ENCODE measurements at places on chromosomes 11 and 22.

GRCh38 chr11:7688238-7688826, 15.0 kb upstream of the CYB5R2 start:
- peak; percentile 41 for DNase-seq

- no peak for DNase-seq
Measured at GRCh38 chr11:60816590-60817157, 25.2 kb upstream of the CCDC86 start.

GRCh38 chr22:44736581-44737405, 15.6 kb upstream of the ARHGAP8 start:
- no peak for DNase-seq

DNA sequence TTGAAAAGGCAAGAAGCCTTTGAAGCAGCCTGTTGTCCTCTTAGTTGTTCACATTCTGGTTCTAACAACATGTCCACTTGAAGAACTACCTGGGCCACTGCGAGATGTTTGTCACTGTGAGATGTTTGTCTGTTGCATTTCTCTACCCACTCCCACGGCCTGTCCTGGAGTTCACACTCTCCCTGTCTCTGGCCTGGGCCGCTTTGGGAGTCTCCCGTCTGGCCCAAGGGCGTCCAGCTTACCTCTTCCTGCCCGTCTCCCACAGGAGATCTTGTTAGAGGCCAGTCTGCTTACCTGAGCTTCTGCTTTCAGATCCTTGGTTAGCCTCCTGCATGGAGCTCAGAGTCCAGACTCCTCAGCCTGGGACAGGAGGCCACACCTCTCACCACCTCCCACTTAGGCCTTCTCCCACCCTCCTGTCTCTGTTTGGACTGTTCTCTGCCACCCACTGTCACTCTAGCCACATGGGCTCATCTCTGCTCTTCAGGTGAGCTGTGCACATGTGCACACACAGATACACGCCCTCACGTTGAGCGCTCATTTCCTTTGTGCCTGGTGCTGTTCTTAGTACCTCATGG, 66.0 kb downstream of the TBC1D22A start:
- no peak for DNase-seq

GRCh38 chr11:115220911-115221310, 283.3 kb downstream of the CADM1 start:
- DNase-seq: no peak

- DNase-seq: no peak
Measured at GRCh38 chr11:79963856-79964645, 523.2 kb upstream of the TENM4 start.

DNA sequence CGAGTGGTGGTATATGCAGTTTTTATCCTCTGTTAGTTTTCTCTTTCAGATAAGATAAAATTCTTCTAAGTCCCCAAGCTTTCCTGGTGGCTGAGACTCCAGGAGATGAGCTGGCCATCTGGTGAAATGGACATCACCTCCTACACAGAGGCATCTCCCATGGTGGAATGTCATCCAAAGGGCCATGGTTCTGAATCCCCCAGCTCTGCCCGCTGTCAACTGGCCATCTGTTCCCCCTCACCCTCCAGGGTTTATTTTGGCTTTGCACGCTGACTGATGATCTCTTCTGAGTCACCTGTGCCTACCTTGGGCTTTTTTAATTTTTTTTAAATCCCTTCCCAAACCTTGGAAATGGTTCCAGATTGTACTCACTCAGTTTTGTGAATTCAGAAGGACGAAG, 142.2 kb downstream of the HIPK3 start:
- no peak for DNase-seq

DNA sequence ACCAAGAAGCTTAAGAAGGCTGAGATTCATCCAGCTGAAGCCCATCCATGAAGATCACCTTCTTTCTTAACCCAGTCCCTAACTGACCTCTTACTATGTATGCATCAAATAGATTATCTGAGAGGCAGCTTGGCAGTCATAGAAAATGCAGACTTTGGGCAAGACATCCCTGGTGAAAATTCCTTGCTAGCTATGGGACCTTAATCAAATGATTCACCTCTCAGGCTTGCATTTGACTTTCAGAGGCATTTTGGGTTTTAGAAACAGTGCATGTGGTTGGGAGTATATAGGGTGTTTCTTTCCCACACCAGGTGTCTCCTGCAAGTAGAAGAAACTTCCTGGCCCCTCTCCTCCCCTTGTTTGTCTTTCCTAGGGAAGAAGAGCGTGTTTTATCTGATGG, 188.5 kb upstream of the ISX start:
- no peak for DNase-seq

DNA sequence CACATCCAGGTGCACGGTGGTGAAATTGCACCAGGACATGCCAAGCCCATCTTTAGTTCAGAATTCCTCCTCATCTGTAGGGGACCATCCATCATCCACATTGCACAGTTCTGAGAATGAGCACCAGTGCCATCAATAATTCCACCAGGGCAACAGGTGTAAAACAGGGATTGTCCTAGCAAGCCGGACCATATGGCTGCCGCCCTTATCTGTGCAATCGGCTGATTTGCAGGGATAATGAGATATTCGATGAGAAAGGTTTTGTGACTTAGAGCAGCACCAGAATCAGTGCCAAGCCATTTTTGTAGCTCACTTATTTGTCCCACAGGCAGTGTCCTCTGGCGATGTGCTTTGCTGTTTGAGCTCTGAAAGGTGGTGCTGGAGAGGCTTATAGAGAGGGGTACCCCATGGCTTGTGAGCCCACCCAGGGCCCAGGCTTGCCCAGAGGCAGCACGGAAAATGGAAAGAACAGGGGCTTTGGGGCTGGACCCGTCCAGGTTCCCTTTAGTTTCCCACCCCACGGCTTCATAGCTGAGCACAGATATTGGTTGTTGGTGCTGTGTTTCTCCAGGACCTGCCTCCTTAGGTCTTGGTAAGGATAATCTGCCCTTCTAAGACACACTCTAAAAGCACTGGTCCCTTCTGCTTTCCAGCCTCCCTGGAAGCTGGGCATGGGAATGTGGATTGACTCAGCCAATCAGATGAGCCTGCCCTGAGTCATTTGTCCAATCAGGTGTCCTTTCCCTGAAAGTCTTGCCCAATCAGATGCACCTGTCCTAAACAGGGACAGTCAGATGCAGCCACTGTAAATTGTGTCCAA, 84.0 kb upstream of the SHANK2 start:
- DNase-seq: no peak

DNA sequence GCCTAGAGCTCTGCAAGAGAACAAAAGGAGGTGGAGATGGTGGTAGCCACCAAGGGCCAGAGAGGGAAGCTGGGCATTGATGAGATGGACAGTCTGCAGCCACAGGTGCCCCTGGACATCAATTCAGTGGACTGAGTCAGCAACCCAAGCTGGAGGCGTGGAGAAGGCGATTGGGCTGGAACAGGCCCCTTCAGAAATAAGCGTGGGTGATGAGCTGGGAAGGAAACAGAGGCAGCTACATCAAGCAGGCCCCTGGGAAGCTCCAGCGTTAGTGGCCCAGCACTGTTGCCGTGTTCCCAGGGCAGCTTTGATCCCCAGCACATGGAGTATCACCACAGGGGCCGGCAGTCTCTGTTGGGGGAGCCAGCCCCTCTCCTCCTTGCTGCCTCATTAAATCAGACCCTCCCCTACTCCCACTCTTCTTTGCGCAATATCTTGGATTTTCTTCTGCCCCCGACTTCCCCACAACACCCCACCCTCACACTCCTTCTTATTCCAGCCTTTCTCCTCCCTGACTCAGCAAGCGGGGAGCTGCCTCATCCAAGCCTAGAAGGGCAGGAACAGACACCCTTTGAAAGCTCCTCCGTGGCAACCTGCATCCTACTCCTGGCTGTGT, 31.7 kb upstream of the OAF start:
- no peak for DNase-seq

DNA sequence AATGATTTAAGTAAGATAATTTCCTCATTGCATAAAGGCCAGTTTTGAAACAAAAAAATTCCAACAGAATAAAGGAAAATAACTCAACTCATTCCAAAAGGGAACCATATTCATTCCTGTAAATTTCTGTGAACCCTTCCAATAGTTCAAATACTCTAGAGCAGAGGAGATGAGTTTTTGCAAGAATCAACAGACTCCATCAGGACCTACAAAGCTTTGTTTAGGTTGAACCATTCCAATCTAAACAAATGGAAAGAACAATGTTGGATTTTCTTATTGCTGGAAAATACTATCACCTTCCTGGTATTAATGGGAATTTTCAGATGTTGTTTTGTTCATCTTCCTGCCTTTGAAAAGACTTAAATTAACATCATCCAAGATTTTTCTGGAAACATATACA, 21.8 kb upstream of the OR5AN1 start:
- no peak for DNase-seq

DNA sequence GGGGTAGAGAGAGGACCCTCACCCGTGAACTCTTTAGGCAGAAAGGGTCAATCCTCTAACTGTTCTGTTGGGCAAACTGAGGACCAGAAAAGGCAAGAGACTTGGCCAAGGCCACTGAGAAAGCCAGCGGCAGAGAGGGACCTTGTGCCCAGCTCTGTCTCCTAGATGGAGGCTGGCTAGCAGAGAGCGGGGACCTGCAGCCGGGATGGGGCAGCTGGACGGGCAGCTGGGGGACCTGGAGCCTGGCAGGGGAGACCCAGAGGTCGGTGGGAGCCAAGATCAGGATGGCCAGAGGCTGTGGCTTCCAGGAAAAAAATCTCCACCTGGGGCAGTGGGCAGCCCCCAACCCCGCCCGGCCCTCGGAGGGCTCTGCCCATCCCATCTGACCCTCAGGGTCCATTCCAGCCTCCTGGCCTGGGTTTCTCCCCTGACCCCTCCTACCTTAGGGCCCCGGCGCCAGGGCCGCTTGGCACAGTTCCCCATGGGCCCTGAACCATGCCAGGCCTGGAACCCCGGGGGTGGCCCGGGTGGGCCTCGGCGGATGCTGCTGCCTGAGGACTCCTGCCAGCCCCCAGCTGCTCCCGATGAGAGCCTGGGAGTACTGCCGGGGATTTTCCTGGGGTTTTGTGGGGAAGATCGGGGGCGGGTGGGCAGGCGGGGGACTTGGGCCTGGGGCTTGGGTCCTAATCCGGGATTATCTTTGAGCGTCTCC, at the start of gene CABP2:
CABP2 (minus strand) TSS at position 603 of the 712 bp plus-strand sequence; CDS start at position 483, 120 bp downstream.
- DNase-seq: no peak

GRCh38 chr11:126140926-126141280, 70.5 kb downstream of the RPUSD4 start:
- DNase-seq: no peak

DNA sequence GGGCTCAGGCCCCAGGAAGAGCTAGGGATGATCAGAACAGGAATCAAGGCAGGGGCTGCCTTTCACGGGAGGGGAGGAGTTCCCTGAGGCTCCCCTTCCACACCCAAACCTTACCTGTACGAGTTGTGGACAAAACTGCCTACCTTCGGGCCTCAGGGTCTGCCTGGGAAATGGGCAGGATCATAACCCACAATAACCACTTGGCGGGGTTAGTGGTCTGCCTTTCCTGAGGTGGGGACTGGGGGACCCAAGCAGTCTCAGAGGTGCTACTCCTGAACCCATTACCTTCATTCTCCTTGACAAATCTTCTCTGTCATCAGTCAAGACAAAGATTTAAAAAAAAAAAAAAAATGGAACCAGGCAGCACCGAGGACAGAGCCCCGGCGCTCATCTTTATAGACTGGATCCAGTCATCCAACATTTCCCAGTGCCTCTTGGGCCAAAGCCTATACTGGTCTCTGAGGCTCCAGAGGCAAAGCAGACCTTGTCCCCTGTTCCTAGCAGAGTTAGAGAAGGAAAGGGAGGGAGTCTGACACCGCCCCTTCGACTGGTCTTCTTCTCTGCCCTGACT, 14.2 kb downstream of the P2RY6 start:
- DNase-seq: no peak

DNA sequence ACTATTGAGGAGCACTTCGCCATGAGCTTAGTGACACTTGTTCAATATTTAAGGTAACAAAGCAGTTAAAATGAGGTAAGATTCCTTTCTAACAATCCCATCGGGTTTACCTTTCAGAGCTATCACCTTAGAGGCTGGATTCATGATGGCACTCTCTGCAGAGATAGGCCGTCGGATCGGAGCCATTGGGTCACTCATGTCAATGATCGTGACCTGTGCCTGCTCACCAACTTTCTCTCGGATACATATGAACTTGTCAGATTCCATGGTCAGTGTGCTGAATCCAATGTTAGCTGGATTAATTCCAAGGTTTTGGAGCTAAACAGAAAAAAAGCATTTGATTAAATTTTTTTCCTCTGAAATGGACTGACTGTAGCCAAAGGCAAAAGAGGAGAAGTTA, 16.0 kb downstream of the CLTCL1 start:
- DNase-seq: no peak

GRCh38 chr11:73833067-73833466, 43.6 kb downstream of the COA4 start:
- DNase-seq: no peak

DNA sequence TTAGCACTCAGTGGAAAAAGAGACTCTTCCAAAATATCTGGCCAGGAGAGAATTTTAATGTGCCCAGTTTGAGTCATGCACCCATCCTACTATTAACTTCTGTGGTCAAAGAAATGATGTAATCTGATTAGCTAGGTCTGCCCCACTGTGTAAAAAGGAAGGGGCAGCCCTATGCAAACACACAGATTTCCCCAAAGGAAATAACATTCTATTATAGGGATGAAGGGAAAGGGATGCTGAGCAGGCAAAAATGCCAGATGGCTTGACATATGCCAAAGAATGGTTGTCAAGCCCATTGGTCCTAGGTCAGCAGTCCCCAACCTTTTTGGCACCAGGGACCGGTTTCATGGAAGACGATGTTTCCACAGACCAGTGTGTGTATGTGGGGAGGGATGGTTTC, 43.3 kb upstream of the PAK1 start:
- no peak for DNase-seq

DNA sequence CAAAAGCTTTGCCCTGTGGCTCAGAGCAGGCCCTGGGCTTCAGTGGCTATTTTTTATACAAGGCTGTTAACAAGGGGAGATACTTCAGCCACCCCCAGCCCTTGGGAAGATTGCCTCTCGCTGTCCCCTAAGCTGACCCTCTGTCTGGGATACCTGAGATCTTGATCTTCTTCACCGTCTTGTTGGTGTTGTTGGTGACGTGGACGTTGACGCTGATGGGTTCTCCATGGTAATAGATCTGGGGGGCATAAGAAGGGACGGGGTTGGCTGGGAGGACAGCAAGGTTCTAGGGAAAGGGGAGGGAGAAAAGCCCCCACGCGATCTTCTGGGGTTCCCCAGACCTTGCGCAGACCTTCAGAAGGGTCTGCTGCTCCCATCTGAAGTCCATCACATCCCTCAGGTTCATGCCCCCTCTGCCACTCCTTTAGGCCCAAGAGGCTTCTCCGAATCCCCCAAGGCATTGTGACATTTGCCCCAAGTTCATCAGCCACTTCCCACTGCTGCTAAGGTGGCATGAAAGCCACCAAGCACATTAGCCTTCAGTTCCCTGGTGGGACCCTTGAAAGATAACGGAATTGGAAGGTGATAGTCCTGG, 36.7 kb downstream of the TPBGL start:
- DNase-seq: no peak

- DNase-seq: no peak
Measured at GRCh38 chr22:36839356-36840073, 21.3 kb upstream of the NCF4 start.

GRCh38 chr11:120839201-120839600, 184.7 kb upstream of the TBCEL start:
- no peak for DNase-seq
